Stimulated activated CD8-positive, alpha-beta memory T cell treated with anti-CD3 and anti-CD28 coated beads, Interleukin-2, amount 100 ng/mL, for 1 hour (primary cell): ENCODE measurements at places on chromosomes 2 and 18.

DNA sequence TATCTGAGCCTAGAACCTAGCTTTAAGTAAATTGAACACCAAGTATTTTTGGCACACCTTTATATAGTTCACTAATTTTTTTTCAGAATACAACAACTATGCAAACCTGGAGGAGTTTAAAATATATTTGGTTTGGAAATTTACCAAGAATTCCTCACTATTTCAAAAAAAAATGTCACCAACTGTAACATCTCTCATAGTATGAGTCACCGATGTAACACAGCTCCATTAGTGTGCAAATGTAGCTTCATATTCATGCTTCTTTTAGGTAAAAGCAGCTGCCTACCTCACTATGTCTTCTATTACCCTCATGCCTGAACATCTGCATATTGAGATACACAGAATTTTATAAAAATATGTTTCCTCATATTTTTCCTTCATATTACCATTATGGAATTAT is 80.5 kb downstream of the NRXN1 start:
- no peak for DNase-seq

GRCh38 chr18:5747678-5748077 is 147.6 kb downstream of the TMEM200C start:
- DNase-seq, result no peak

DNA sequence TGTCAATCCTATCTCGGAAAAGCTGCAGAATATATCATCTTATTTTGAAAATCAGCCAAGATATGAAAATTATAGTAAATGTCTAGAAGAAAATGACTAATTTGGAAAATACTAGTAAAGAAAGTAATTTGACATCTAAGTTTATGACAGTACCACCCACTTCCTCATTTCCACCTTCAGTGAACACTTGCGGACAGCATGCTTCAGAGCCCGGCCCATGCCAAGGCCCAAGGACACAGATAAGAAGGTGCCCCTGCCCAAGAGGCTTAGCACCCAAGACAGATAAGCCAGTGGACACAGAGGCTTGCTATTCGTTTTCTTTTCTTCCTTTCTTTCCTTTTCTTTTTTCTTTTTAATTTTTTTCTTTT is 4.8 kb upstream of the KCNG2 start:
- DNase-seq, result no peak

- no peak for DNase-seq
These were observed 495.7 kb upstream of the TCF4 start for GRCh38 chr18:56083523-56084287.

DNA sequence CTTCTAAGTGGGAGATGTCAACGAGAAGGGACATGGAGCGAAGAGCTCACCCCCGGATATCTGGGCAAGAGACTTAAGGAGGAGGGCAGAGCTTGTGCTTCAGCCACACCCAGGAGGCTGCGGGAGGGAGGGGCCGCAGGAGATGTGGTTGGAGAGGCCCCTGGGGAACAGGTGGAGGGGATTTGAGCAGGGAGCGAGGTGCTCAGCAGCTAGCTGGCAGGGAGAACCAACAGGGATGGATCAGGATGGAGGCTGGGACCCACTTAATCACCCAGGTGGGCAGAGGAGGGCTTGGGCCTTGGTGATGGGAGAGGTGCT is 78.3 kb downstream of the MBP start:
- no peak for DNase-seq

DNA sequence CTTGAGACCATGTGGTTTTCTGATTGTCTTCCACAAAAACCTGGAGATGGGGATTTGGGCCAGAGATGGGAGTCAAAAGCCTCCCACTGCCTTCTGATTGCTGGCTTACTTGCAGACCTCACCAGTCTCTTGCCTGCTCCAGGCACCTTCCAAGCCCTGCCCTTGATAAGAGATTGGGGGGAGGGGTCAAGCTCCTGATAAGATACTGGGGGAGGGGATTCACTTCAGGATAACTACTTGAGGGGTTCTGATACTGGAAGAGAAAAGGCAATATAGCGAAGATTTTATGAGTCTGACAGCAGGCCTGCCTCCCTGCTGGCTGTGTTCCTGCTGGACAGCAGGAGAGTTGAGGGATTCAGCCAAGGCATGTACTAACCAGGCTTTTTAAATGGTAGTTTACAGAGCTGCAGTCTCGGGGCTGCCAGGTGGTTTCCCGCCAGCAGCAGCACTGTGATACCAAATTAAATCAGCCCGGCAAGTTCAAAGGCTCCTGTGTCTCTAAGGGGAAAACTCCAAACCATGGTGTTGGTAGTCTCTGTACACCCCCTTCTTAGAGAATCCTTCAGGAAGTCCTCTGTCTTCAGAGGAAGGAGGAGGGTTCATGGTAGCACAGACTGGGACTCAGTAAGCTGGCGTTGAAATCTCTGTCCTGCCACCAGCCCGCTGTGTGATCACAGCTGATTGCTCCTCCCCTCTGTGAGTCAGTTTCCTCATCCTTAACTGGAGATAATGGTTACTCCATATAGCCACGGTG is 58.3 kb downstream of the FBXO36 start:
- DNase-seq, result no peak

- no peak for DNase-seq
These were observed 4.4 kb downstream of the FBLN7 start for GRCh38 chr2:112142525-112143078.

- no peak for DNase-seq
These were observed 143.6 kb downstream of the AFF3 start for GRCh38 chr2:99998651-99999320.

- DNase-seq, result no peak
These were observed 46.6 kb downstream of the THUMPD2 start for GRCh38 chr2:39732482-39732881.

- no peak for DNase-seq
These were observed 55.8 kb upstream of the SLC35F5 start for GRCh38 chr2:113812204-113812603.

DNA sequence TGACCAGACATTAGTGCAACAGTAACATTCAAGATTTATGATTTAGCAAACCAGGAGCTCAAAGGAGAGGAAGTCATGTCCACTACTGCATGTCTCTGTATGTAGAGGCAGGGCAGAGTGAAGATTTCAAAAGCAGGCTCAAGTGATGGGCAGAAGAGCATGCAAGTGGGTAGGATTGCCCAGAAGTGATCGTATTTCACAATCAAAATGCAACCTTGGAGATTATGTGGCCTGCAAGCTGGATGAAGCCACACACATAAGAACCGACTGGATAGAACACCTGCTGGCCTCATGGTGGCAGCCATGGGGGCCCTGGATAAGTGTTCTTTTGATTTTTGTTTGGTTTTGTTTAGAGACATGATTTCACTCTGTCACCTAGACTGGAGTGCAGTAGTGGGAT is 286.8 kb upstream of the RAB12 start:
- no peak for DNase-seq

DNA sequence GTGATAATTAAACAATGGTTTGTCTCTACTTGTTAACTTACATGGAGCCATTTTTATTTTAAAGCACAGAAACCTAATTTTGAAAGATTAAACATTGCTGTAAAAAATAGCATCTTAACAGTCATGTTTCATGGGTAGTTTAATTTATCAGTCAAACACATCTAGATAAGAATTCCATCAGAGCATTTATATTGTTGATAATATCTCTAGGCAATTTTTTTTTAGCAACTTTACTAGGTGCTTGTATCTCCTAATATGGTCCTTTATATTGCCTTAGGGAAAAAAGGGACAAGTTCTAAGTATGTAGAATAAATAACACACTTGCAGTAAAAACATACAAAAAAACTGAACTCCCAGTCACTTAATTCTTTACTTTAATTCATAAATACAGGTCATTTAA is 863 bp downstream of the CSRNP3 start:
- no peak for DNase-seq

DNA sequence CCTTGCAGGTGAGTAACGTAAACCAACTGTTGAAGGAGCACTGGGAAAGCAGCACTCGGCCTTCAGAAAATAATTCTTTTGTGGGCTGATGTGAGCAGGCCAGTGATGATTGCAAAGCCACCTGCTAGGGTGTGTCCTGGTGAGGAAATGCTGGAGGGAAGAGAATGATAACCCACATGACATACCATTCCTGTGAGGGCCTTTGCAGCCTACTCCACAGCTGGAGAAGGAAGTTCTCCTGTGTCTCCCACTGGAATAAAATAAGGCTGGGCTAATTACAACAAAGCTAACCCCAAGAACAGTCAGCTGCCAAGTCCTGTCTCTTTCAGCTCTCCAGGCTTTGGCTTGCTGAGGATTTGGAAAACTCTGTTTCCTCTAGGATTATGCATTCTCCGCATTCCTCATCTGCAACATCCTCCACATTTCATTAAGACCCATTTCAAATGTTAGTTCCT is 16.7 kb upstream of the DSG1 start:
- no peak for DNase-seq

GRCh38 chr18:38239606-38240005 is 674.0 kb upstream of the CELF4 start:
- DNase-seq, result no peak

DNA sequence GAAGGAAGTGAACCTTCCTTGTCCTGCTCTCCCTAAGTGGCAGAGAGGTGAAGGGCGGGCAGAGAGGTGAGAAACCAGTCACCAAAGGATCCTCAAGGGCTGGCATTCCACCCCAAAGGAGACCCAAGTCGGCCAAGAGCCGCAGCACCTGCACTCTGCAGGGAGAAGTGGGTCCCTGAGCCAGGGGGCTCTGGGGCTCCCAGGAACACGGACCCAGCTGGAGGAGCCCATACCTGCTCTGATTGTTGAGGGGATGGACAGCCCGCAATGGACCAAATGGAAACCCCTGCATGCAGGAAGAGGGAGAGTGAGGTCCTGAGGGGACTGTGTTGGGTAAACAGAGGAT is 233.3 kb downstream of the ATAD2B start:
- DNase-seq, result no peak

DNA sequence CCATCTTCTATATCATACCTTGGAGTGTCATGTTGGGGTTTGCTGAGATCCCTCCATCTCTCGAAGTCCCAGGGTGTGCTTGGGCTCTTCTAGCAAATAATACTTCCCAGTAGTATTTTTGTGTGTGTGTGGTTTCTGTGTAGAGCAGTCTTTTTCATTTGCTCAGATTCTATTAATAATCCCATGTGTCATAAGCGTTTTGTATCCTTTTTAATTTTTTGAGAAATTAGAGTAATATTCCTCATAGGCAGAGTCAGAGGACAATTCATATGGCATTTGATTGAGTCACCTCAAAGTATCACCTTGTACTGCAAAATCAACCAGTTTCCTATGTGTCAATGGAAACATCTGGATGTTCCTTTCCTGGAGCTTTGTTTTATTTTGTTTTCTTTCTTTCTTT is 37.4 kb upstream of the PPP1R1C start:
- no peak for DNase-seq

GRCh38 chr2:26772064-26773001 is 8.2 kb downstream of the SLC35F6 start:
- DNase-seq, result no peak

GRCh38 chr2:203936535-203936934 is at the start of gene ICOS:
ICOS (plus strand) TSS chr2:203936763; CDS start chr2:203936815, 52 bp downstream.
- no peak for DNase-seq

- DNase-seq, result no peak
These were observed 122.8 kb upstream of the UXS1 start for GRCh38 chr2:106316915-106317314.

DNA sequence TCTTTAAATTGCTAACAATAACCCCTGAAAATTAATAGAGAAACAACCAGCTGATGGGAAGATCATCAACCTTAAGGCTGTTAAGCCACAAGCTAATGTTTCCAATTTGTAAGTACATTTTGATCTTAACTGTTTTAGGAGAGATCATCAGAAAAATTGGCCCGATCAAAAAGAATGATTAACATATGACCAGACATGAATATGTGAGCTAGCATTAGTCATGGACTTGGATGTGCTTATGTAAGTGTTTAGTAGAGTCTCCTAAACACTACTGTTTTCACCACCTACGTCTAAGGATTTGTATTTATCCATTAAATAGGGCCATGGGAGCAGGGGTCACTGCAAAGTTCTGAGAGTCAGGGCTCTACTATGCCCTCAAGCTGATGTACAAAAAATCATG is 4.3 kb downstream of the LMAN1 start:
- DNase-seq, result no peak

DNA sequence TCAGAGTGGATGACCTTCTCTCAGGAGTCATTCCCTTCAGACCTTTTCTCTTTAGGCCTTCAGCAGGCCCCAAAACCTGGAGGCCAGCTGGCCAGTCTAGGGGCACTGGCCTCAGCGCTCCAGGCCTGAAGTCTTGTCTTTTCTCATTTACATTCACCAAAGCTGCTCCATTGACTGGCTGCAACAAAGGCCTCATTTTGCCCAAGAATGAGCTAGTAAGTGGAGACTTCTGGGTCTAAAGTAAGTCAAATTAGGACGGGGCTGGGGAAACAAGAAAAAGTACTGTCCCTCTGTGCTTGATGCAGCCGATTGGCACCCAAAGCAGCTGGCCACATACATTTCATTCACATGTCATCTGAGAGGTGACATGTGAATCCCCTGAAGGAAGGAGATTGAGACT is 83.8 kb upstream of the RIOK3 start:
- no peak for DNase-seq

DNA sequence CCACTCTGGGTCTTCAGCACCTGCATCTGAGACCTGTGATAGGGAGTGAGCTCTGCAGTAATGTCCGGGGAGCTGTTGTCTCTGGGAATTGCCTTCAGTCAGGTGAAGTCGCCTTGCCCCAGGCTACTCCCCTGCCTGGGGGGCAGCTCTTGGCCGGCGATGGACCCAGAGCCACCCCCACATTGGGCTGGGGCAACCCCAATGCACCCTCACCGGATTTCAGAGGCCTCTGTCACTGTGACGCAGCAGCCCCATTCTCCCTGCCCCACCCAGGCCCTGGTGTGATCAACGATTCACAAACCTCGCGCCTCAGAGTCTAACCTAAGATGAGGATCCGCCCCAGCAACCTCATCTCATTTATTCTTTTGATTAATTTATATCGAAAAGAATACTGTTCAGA is 303.6 kb downstream of the NDUFA10 start:
- no peak for DNase-seq

GRCh38 chr2:42421157-42421485 is 60.1 kb upstream of the COX7A2L start:
- DNase-seq, result no peak

- DNase-seq, result no peak
These were observed 743 bp downstream of the XPO1 start for GRCh38 chr2:61537277-61537949.

- no peak for DNase-seq
These were observed 87.1 kb downstream of the CDH20 start for GRCh38 chr18:61420218-61420885.

GRCh38 chr2:143481237-143481623 is 352.0 kb downstream of the ARHGAP15 start:
- no peak for DNase-seq

GRCh38 chr2:199302851-199303250 is 154.9 kb downstream of the SATB2 start:
- DNase-seq, result no peak

- no peak for DNase-seq
These were observed 200.6 kb downstream of the NAPG start for GRCh38 chr18:10726198-10727068.

GRCh38 chr2:121359716-121360565 is 74.9 kb upstream of the TFCP2L1 start:
- no peak for DNase-seq

GRCh38 chr18:33729556-33729955 is 151.5 kb downstream of the ASXL3 start:
- DNase-seq, result no peak

- DNase-seq, result no peak
These were observed 16.9 kb downstream of the HS1BP3 start for GRCh38 chr2:20633794-20634506.

- DNase-seq, result no peak
These were observed 46.6 kb upstream of the SLC14A1 start for GRCh38 chr18:45677276-45677807.

- DNase-seq, result no peak
These were observed 108.2 kb upstream of the TWIST2 start for GRCh38 chr2:238739668-238740067.
